ENCODE measurements at places on chromosomes 5 and 9. TPM values are rescaled to one million over a fixed set of nuclear protein-coding genes. Genes with fewer than 3 reads are reported as not detected.
A peak's percentile ranks its signal among the peaks of the same experiment; 100 is the strongest.

DNA sequence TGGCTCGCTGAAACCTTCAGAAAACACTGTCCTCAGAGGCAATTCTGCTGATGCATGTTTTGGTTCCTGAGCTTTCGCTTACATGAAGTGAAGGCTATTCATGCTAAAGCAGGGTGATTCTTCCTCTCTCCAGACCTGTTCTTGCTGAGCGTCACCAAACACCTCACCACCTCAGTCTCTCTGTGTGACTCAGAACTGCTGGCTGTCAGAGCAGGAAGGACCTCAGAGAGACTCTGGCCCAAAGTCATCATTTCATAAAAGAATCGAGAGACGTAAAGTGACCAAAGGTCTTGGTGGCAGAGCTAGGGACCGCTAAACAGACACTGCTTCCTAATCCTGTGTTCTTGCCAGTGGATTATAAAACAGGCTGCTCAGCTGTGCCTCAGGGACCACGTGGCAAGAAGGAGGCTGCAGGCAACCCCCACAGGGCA lies 73.8 kb downstream of the LHFPL2 start:
- no peaks in the 10 kb centered on the region for H3K36me3 ChIP-seq
- H3K27ac ChIP-seq, result no peak overlapping the region
- no peaks in the 10 kb centered on the region for H3K27me3 ChIP-seq
- no peak overlapping the region for H3K4me3 ChIP-seq
- DNase-seq, result no peak

The ST8SIA4 gene
- 56.9 TPM for total RNA-seq

The NR2F1 gene
- not detected for total RNA-seq

GRCh38 chr5:115602591-115603125 lies 379 bp upstream of the TICAM2 start:
- H3K4me3 ChIP-seq, result peak overlapping the region; percentile 24
- H3K27ac ChIP-seq, result no peak overlapping the region
- H3K27me3 ChIP-seq, result no peaks in the 10 kb centered on the region
- H3K36me3 ChIP-seq, result no peaks in the 10 kb centered on the region
- H3K4me1 ChIP-seq, result no peaks in the 10 kb centered on the region

DNA sequence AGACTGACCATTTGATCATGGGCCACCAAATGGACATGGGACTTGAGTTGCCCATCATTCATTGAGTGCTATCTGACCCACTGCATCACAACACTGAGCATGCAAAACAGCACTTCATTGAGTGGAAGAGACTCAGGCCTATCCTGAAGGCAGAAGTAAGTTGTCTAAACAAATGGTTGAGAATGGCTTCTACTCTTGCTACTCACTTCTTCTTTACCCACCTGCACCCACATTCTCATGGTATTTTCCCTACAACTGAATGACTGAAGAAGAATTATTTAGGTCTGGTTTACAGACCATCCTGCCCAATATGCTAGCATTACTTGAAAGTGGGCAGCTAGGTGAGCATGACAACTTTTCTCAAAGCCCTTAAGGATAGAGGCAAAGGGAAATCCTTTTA lies 41.0 kb upstream of the PIP5K1B start:
- H3K4me1 ChIP-seq, result no peaks in the 10 kb centered on the region
- no peaks in the 10 kb centered on the region for H3K27me3 ChIP-seq
- no peaks in the 10 kb centered on the region for H3K36me3 ChIP-seq
- no peak overlapping the region for H3K27ac ChIP-seq
- no peak for DNase-seq

- no peak for DNase-seq
- no peak overlapping the region for H3K27ac ChIP-seq
- H3K4me3 ChIP-seq, result no peak overlapping the region
- H3K27me3 ChIP-seq, result no peaks in the 10 kb centered on the region
- H3K36me3 ChIP-seq, result no peaks in the 10 kb centered on the region
Observed at GRCh38 chr5:126866851-126867636, 90.1 kb downstream of the LMNB1 start.

DNA sequence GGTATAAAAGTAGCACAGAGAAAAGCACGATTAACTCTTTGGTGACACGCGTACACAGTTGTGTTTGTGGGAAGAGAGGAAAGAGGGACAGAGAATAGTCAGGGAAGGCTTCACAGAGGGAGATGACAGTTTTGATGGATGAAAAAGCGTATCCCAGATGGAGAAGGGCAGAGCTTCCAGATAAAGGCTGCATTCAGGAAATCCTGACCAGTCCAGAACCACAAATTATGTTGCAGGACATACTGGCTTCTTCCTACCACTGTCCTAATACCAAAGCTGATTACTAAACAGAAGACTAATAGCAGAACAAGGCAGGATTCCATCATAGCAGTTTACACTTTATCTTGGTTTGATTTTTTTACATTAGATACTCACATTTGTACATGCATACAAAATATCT lies 34.5 kb downstream of the SLC31A2 start:
- DNase-seq, result no peak
- peaks cover 70% of the 10 kb centered on the region for H3K36me3 ChIP-seq
- H3K4me3 ChIP-seq, result no peak overlapping the region
- no peak overlapping the region for H3K27ac ChIP-seq
- H3K27me3 ChIP-seq, result no peaks in the 10 kb centered on the region

GRCh38 chr5:27516437-27516836 lies 478.1 kb upstream of the CDH9 start:
- no peak overlapping the region for H3K4me3 ChIP-seq
- H3K36me3 ChIP-seq, result no peaks in the 10 kb centered on the region
- no peaks in the 10 kb centered on the region for H3K4me1 ChIP-seq
- no peaks in the 10 kb centered on the region for H3K27me3 ChIP-seq
- no peak for DNase-seq
- H3K27ac ChIP-seq, result no peak overlapping the region

- peak; percentile 68 for DNase-seq
- H3K4me3 ChIP-seq, result peak overlapping the region; percentile 17
- no peaks in the 10 kb centered on the region for H3K36me3 ChIP-seq
- peaks cover 42% of the 10 kb centered on the region for H3K4me1 ChIP-seq
- H3K27ac ChIP-seq, result no peak overlapping the region
Observed at GRCh38 chr9:127921557-127922120, 4.8 kb upstream of the ST6GALNAC4 start.
